ENCODE measurements at places on chromosomes 16 and 17.

- no peak for DNase-seq
These were observed 31.4 kb upstream of the CDC42EP4 start for GRCh38 chr17:73343168-73343634.

DNA sequence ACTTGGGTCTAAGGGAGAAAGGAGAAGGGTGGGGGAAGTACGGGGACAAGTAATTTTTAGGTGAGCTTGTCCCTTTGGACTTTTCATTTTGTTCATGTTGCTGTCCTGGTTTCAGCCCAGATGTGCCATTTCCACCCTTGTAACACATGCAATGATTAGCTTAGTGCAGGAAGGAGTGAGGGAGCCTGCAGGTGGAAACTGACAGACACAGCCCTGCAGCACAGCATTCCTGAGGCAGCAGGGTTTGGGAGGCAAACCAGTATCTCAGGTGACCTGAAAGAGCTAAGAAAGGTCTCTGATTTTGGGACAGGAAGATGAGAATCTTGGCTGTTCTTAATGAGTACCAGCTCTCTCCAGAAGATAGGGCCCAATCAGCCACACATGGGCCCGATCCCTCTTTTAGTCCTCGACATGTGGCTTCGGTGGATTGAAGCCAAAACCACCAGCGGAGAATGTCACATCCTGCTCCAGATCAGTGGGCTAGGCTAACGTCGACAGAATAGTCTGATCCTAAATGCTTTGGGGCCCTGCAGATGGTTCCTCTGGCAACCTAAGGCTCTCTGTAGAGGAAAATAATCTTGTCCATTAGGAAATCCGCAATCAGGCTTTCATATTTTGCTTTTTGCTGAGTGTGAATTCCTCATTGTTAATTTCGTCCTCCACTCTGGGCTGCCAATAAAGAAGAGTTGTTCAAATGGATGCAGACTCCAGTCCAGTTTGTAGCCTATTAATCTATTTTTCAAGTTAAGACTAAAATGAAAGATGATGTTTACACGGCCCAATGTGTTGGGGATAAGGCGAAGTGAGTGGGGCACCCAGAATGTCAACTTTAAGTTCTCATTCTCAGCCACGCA lies 3.8 kb upstream of the RNF157 start:
- DNase-seq = no peak

DNA sequence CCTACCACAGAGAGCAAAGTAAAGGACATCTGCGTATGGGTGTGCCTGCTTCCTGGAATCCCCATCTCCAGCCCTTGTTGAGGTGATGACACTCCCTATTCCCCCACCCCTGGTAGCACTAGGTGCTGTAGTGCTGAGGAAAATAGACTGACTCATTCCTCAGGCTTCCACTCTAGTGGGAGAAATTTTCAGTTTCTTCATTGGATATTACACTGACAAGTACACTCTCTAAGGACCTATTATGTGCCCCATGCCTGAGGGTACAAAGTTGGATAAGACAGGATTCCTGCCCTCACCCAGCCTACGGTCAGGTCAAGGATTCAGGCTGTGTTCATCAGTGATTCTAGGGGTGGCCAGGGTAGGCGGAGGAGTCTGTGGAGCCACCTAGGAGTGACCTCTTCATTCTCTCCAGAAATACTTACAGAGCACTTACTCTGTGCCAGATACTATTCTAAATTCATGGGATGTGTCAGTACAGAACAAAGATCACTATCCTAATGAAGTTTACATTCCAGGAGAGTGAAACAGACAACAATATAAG lies 4.5 kb upstream of the ZC3H7A start:
- no peak for DNase-seq

- DNase-seq = peak; percentile 25
These were observed 115.1 kb downstream of the HIC1 start for GRCh38 chr17:2170023-2170422.

DNA sequence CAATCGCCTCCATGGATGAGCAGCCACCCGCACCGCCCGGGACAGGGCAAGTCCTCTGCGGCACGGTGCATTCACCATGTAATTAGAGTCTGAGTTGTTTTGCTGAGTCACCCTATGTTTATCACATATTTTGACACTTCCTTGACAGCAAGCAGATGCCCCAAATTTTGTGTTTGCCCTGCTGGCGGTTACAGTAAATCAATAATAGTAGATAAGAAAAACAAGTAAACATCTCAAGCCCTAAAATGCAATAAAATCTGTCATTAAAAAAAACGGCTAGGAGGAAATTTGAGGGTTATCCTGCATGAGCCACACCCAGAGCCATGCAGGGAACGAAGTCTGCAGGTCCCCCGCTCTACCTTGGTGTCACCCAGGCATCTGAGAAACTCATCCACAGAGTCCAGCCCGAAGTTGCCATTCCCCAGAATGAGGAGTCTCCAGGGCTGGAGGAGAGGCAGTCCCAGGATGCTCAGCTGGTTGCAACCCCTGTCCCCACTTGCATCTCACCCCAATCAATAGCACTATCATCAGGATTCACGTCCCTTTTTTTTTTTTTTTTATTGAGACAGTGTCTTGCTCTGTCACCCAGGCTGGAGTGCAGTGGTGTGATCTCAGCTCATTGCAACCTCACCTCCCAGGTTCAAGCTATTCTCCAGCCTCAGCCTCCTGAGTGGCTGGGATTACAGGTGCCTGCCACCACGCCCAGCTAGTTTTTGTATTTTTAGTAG lies 16.5 kb upstream of the ST6GALNAC1 start:
- no peak for DNase-seq

DNA sequence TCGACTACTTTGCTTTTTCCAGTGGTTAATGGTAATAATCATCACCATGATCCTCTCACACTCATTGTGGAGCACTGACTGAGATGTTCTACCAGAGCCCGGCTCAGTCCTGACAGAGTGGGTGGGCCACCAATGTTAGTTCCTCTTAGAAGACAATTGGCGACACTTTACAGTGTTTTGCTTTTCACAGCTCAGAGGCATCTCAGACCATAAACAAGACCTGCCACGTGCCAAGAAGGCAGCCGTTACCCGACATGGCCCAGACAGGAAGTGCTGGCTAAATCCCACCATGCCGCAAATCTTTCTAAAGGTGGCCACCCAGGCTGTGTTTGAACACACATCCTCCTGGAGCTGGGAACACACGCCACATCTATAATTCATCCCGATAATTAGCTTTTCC lies 103.7 kb downstream of the XYLT1 start:
- no peak for DNase-seq

GRCh38 chr17:75650874-75651273 lies 16.1 kb downstream of the RECQL5 start:
- no peak for DNase-seq

GRCh38 chr17:31511580-31511979 lies 120.1 kb downstream of the RAB11FIP4 start:
- no peak for DNase-seq

- DNase-seq = no peak
These were observed 6.7 kb downstream of the SDR42E1 start for GRCh38 chr16:82004601-82005000.

DNA sequence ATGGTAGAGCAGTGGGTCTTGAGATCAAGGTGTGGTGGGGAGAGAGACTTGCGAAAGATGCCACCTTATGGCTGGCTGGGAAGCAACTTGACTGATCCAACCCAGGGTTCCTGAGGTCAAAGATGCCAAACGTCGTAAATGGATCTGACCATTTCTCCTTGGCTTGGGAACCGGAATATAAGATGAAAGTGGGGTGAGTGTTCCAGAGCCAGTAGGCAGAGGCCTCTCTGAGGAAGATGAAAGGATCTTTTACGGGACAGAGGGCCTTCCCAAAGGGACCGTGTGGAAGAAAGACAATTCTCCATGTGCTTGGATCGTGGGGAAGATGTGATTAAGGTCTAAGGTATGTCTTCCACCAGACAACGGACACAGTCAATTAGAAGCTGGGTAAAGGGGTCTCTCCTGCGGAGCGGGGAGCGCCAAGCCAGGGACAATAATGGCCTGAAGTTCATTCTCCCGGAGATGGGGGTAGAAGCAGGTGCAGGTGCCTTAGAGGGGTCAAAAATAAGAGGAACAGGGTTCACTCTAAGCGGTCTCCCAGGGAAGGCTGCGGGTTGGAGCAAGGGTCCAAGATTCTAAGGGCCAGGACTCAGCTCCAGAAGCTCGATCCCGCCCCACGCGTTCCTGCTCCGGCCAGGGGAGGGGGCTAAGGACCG lies 800 bp downstream of the FXR2 start:
- DNase-seq = no peak

DNA sequence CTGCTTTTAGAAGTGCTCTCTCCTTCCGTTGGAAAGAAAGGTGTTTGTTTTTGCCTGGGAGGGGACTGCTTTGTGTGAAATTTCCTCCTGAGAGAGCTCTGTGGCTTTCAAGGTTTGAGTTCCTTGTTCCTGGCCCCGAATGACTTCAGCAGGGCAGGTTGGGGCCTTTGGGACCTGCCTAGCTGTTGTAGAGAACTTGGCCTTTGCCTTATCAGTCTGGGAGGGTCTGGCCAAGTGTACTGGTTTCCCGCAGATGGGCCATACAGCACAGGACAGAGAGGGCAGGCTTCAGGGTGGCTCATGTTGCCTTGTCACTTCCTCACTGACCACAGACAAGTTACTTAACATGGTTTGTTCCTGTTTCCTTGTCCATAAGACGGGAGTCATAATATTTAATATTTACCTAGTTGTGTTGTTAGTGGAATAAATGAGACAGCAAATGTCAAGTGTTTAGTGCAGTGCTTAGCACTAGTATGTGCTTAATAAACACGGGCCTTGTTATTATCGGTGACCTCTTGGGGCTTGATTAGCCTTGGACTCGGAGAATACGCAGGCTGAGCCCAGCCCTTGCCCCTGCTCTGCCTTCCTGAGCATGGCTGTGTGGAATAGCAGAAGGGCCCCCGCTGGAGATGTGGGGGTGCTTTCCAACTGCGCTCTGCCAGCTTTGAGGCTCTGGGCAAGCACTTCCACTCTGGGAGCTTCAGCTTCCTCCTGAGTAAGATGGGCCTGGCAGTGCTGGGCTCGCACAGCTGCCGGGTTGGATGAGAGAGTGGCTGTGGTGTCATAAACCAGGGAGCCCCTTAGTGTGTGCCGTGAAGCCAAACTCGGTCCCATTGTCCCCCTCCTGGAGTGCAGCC lies 6.6 kb downstream of the PRSS8 start:
- DNase-seq = no peak

- no peak for DNase-seq
These were observed 85.3 kb downstream of the RAB11FIP4 start for GRCh38 chr17:31476525-31477416.

DNA sequence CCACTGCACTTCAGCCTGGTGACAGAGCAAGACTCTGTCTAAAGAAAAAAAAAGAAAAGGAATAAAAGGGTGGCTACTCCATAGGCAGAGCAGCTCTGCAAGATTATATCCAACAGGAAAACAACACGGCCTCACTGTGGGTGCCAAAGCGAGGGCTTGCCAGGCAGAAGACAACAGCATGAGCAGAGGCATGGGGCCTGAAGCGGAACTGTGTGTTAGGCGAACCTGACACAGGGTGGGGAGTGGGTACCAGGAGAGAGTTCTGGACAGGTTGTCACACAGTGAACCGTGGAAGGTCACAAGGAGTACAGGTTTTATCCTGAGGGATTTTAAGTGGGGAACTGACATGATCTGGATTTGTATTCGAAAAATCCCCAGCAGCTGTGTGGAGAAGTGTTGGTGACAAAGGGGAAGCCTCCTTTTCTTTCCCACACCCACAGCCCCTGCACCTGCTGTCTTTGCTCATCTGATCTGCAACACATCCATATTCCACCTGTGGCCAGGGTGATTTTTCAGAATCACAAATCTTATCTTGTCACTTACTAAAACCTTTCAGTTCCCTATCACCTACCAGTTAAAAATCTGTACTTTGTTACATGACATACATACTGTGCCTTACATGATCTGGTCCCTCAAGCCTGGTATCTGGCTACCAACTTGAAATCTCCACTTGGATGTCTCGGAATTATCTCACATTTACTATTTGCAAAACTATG lies 23.2 kb upstream of the ARHGAP17 start:
- no peak for DNase-seq

GRCh38 chr17:80346498-80347275 lies 68.3 kb upstream of the ENDOV start:
- DNase-seq = no peak

- DNase-seq = no peak
These were observed 383.4 kb downstream of the CDH11 start for GRCh38 chr16:64738321-64738960.

GRCh38 chr17:40290629-40291280 lies 3.1 kb downstream of the CDC6 start:
- no peak for DNase-seq

- DNase-seq = no peak
These were observed 1.8 kb downstream of the ATP2A3 start for GRCh38 chr17:3962217-3962964.

- no peak for DNase-seq
These were observed 197.7 kb upstream of the NOG start for GRCh38 chr17:56395787-56396186.

- no peak for DNase-seq
These were observed 23.8 kb downstream of the LDHD start for GRCh38 chr16:75092777-75093176.

GRCh38 chr17:60230358-60230757 lies 80.6 kb downstream of the CA4 start:
- DNase-seq = no peak

DNA sequence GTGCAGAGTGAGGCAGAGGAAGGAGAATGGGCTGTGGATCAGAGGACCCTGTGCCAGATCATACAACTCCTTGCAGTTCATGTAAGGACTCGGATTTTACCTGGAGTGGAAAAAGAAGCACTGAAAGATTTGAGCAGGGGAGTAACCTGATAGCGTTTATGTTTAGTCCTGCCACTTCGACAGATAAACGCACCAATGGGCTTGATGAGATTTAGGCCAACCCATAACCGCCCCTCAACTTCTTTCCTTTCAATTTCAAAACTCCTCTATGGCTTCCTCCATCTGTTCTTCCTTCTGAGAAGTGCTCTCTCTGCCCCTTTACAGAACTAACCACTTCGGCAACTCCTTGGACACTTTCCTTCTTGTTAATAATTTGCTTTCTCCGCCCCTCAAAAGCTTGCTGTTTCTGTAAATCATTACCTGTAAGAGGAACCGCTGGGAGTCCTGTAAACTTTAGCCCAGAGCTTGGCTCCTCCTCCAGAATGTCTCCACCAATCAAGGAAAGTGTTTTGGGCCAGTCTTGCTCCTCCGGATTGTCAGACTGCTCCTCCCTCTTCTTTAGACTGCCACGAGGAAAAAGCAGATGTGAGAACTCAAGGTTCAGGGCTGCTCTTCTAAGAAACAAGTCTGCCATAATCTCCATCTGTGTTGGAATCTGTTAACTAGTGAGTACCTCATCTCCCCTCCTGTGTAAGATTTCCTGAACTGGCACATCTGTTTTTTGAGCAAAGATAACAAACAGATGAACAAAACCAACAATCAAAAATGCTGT lies at the start of gene ACSM3:
Gene ACSM3, plus strand, starts transcription at position 554 of the 772 bp plus-strand sequence. CDS start 6,021 bp downstream, outside the sequence.
- peak; percentile 58 for DNase-seq

DNA sequence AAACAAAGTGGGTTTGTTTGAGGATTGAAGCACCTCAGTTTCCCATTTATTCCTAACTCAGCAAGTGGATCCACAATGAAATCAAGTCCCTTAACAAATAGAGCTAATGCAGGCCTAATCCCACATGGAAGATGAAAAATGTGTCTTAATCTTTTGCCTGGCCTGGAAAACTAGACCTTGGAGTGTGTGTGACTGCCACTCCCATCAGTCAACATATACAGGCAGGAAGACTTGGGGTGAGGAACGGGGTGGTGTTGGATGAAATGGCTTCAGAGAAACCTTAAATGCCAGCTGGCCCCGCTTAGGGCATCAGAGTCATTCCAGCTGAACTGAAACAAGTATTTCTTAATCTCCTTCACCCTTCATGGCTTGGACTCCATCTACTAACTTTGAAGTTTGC lies 269.5 kb downstream of the MAF start:
- DNase-seq = no peak

- no peak for DNase-seq
These were observed 714 bp downstream of the TNS4 start for GRCh38 chr17:40500709-40501108.

- no peak for DNase-seq
These were observed 546.1 kb downstream of the MAF start for GRCh38 chr16:79054211-79054984.

Measured in GM12891 (cell line).